Epithelial cell of esophagus (primary cell): ENCODE measurements at places on chromosomes 6 and 20.

GRCh38 chr6:5219011-5219691 lies 41.6 kb downstream of the LYRM4 start:
- DNase-seq: peak; percentile 22

GRCh38 chr6:40550202-40551101 lies 36.7 kb downstream of the LRFN2 start:
- peak; percentile 55 for DNase-seq

GRCh38 chr6:95802978-95803377 lies 212.8 kb upstream of the FUT9 start:
- DNase-seq: no peak

DNA sequence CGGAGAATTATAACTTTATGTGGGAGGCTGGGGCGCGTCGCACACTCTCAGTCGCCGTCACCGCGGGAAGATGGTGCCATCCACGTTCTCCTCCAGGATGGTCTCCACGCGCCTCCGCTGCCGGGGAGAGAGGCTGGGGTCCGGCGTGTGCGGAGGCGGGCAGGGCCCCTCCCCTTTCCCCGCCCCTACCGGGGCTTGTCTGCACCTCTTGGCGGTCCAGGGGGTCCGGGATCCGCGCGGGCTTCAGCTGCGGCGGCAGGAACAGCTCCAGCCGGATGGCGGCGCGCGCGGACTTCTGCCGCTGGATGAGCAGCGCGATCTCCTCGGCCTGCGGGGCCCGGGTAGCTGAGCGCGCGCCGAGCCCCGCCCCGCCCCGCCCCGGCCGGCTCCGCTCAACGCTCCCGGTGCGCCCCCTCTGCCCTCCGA lies 807 bp downstream of the LKAAEAR1 start:
- peak; percentile 82 for DNase-seq

DNA sequence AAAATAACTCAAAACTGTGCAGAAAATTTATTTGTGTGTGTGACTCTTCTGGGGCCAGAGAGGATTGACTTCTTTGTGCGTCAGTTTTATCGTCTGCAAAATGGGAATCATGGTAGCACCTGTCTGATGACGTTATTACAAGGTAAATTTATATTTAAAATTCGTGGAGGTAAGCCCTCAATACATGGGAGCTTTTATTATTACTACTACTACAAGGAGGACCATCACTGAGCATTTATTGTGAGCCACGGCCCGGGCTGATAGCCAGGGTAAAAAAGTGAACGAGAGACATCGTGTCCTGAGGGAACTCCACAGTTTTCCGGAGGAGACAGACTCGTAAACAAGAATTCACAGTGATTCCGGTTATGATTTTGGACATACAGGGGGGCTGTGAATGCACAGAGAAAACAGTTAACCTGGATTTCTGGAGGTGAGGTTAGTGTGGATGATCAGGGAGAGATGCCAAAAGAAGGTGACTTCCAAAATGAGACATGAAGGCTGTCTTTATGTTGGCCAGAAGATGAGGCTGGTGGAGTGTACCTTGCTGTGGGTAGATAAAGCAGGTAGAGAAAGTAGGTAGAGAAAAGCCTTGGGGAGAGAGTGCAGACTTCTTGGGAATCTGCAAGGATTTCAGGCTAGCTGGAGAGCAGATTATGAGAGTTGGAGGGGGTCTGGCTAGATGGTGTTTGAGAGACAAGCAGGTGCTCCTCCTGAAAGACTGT lies 10.6 kb upstream of the SERINC3 start:
- DNase-seq: no peak

DNA sequence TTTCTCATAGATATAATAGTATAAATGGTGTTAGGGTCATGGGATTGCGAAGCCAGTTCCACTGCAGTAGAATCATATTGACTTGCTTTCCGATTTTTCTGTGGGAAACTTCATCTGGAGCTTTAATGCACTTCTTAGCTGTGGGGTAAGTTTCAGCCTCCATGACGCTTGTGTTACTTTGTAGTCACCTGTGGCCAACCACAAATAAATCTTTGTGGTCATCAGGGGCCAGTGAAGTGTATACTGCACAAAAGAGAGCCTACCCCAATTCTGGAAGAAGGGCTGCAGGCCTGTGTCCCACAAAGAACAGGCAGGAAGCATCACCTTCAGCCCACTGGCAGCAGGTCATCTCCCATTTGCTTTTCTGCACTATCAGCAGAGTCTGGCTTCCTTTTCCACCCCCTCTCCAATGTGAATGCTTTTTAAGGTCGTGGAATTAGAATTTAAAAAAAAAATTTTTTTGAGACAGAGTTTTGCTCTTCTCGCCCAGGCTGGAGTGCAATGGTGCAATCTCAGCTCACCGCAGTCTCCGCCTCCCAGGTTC lies 32.0 kb downstream of the MTHFD1L start:
- no peak for DNase-seq

- peak; percentile 90 for DNase-seq
These were observed 44.9 kb upstream of the FAM83B start for GRCh38 chr6:54801669-54802068.

DNA sequence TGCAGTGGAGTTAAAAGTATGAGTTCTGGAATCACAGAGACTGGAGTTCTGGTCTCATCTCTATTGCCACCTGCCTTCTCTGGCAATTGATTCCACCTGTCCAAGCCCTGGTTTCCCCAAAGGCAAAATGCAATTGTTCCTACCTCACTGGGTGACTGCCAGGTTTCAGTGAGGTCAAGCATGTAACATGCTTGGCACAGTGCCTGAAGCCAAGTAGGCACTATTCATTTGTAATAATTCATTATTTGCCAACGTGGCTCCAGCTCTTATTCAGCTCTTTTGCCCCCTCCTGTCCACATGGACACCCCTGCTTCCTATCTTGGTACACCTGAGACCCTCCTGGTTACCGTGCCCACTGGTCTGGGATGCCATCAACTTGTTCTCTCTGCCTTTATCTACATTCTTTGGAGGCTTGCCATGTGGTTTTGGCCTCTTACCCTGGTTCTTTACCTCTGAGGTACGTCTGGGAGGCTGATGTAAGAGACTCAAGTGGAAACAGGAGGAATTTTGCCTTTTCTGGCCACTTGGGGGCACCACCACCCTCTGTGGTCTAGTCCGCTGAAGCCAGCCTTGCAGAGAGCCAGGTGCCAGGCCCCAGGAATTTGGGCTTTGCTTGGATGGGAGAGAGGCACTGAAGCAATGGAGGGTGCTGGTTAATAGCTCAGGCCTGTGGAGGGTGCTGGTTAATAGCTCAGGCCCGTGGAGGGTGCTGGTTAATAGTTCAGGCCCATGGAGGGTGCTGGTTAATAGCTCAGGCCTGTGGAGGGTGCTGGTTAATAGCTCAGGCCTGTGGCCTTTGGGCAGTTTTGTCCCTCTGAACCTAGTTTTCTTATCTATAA lies 1.7 kb downstream of the KCNK15 start:
- DNase-seq: peak; percentile 82

- no peak for DNase-seq
These were observed 18.5 kb downstream of the CHD6 start for GRCh38 chr20:41599699-41600104.

DNA sequence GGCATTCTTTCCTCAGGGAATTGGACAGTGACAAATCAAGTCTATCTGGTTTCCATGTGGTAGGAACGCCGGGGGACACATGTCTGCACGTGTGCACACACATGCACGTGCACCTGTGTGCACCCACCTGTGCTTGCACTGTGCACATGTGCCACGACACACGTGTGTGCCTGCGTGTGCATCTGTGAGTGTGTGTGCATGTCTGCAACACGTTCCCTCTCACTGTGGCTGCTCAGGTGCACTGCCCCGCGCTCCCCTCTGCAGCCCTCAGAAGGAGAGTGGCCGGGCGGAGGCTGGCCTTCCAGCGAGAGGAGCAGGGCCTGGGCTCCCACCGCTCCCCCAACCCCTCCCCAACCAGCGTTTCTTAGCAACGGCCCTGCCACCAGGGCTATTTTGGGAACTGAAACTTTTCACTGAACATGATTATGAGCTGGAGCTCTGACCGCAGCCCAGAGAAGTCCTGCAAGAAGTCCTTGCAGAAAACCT lies 147.8 kb downstream of the PHACTR3 start:
- DNase-seq: no peak

DNA sequence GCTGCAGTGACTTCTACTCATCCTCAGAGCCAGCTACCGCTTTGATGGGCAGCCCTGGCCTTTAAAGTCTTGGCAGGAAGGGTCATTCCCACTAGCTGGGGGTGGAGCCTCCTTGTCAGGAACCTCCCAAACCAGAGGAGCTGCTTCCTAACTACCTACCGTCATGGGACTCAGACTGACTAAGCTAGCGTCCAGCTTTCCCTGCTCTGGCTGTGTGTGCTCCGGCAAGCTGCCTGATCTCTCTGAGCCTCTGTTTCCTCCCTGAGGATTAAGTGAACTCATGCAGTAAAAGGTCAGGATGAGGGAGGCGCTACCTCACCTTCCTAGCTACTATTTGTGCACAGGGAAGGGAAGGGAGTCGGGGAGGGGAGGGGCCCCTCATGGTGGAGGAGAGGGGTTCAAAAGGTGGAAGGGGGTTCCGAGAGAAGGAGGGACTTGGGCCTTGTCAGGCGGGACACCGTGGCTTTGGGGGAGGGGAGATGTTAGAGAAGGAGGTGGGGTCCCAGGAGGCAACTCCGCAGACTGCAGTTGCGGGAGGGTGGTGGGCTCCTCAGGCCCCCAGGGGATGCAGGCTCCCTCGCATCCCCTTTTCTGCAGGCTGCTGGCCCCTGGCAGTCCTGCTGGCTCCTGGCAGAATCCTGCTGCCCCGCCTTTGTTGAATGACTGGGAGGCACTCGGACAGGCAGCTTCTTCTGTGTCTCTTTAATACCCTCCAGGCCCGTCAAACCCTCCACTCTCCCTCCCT lies 9.8 kb downstream of the DUSP15 start:
- DNase-seq: peak; percentile 64

DNA sequence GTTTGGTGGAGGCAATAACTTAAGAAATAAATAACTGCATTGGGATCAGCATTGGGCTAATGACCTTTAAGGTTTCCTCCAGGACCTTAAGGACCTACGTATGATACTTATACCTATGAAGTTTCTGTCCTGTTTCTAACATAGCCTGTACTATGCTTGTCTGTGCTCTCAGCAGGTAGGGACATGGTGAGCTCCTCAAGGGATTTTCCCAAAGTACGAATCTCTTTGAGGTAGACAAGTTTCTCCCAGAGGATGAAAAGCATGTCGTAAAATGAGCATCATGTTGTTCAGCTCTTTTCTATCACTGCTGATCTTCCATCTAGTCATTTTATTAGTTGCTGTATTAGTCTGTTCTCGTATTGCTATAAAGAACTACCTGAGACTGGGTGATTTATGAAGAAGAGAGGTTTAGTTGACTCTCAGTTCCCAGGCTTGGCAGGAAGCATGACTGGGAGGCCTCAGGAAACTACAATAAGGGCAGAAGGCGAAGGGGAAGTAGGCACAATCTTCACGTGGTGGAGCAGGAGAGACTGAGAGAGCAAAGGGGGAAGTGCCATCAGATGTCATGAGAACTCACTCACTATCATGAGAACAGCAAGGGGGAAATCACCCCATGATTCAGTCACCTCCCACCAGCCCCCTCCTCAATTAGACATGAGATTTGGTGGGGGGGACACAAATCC lies 77.8 kb upstream of the TGM3 start:
- no peak for DNase-seq

GRCh38 chr6:115467726-115468125 lies 593.0 kb downstream of the FRK start:
- DNase-seq: peak; percentile 40

DNA sequence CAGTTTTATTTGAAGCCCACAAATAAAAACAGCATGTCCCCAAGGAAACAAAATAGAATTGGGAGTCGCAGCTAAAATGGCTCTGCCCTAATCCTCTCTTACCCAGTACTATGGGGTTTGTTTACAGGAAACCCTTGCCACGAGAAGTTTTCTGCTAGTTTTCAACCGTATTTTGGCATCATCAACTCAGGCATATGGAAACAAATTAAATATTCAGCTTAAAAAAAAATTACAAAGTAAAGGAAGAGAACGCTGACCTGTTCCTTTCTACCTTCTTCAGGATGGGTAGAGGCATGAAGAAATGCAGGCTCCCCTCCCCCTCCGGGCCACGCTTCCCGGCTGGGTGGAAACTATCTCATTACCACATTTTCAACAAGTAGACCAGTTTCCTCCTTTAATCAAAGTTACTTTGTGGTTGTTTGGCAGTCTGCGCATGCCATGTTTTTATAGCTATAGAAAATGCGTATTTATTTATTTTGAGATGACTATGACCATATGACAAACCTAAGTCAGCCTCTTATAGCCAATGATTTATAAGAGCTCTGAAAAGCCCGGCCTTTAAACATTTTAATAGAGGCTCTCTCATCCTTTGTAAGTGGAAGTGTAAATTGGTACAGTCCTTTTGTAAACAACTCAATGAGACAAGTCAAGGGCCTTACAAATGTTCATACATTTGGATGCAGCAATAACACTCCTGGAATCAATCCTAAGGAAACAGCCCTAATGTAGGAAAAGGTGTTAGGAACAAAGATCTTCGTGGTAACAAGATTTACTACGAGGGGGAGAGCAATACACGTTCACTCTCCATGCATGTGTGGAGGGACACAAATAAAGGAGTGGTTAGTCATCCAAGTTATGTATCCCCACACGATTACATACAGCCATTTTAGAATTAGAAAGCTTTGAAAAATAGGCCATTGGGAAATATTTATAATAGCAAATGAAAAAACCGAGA lies 16.1 kb upstream of the ZNF217 start:
- no peak for DNase-seq

DNA sequence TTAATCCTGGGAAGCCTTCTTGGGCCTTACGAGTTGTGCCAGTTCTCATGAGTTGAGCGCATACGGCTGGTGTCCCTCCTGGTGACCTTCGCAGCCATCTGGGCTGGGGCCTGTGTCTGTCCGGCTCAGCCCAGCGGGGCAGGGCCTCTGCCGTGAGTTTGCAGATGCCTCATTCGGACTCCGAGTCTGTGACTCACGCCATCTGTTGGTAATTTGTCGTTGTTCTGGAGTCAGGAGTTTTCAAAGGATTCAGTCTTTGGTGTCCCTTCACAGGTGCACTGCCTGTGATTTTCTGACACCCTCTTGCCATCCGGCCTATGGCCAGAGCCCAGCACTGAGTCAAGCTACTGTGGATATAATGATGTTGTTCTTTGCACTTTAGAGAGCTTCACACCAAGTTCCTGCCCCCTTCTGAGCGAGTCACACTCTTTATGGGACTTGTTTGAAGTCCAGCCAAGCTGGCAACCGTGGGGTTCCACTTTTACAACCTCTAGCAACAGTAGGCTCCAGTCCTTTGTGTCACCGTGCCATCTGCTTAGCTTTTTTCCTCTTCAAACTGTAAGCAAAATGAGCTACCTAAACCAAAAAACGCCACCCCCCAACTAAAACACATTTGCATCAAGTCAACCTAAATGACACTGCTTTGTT lies 175.6 kb downstream of the AIG1 start:
- no peak for DNase-seq

GRCh38 chr6:166078294-166078693 lies 89.4 kb downstream of the TBXT start:
- no peak for DNase-seq

GRCh38 chr6:42281570-42281969 lies 63.9 kb upstream of the MRPS10 start:
- DNase-seq: no peak

DNA sequence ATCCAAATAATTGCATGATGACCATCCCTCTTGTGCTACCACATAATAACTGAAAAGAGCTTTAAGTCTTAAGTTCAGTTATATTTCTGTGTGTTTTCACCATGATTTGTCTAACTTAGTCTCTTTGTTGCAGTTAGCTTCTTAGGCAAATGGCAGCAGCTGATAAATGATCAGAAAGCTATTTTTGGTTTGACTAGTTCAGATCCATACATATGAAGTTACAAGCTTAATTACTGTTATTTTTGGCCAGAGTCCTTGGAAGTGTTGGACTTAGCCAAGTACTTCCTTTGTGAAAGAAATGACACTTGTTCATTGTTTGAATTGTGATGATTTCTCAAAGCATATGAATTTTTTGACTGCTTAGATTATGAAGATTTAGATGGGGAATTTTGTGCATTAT lies 54.2 kb downstream of the HIVEP1 start:
- no peak for DNase-seq

GRCh38 chr6:81241126-81242041 lies 511.1 kb downstream of the TENT5A start:
- DNase-seq: peak; percentile 43
